ENCODE measurements at places on chromosomes 12 and 14. TPM values are rescaled to one million over a fixed set of nuclear protein-coding genes. Genes with fewer than 3 reads are reported as not detected.

DNA sequence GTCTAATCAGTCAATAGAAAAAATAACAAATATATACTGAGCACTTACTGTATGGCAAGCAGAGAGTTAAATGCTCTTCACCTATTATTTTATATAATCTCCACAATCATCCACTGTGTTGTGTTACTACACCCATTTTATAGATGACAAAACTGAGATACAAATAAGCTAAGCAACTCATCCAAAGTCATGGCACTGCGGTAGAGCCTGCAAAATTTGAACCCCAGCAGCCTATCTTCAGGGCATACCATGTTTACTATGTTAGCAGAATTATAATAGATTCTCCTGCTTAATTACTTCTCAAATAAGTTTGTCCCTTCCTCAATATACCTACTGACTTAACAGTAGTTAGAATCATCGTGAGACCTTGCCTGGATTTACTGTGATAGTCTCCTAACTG, 53.6 kb upstream of the PCED1B start:
- H3K27ac ChIP-seq = no peak overlapping the region
- no peaks in the 10 kb centered on the region for H3K27me3 ChIP-seq
- H3K4me1 ChIP-seq = peaks cover 33% of the 10 kb centered on the region

DNA sequence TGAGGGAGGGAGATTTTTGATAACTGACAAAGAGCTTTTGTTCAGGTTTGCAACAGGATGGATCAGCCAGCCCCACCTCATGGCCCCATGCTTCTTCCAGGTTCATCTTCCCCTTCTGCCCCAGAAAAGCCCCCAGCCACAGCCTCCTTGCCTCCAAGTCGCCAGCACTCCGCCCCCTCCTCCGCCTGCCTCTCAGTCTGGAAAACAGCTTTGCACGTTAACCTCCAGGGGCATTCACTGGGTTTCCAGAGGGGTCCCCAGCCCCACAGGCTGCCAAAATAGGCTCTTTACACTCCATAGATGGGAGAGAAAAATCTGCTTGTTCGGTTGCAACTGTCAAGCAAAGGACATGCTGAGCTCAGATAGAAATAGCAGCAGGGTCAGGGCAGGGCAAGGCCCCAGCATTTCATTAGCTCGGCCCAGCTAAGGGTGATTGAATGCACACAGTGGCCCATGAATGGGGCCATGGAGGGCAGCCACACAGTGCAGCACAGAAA, 253.6 kb downstream of the ZFP36L1 start:
- no peak for DNase-seq
- H3K27ac ChIP-seq = no peak overlapping the region
- peaks cover 20% of the 10 kb centered on the region for H3K4me1 ChIP-seq
- H3K36me3 ChIP-seq = no peaks in the 10 kb centered on the region
- no peak overlapping the region for H3K4me3 ChIP-seq
- no peaks in the 10 kb centered on the region for H3K27me3 ChIP-seq

DNA sequence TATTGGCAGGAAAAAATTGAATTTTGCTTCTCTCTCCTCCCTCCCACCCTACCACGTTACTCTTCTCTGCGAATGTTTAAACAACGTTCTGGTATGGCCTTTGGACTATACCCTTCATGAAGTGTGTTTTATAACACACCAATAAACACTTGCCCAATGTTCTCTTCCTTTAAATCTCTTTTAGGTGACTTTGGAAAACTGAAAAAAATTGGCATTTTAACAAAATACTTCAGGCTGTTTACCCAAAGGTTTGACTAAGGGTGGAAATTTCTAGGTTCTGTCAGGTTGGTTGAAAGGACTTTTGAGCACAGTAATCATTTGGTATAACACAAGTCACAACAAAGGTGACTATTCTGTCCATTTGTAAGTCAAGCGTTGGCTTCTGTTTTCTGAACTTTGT, 446.8 kb downstream of the AEBP2 start:
- no peak for DNase-seq
- H3K36me3 ChIP-seq = no peaks in the 10 kb centered on the region
- no peak overlapping the region for H3K27ac ChIP-seq
- H3K4me3 ChIP-seq = no peak overlapping the region
- no peaks in the 10 kb centered on the region for H3K4me1 ChIP-seq

GRCh38 chr14:88247228-88247627, 75.8 kb downstream of the KCNK10 start:
- H3K36me3 ChIP-seq = no peaks in the 10 kb centered on the region
- H3K27me3 ChIP-seq = no peaks in the 10 kb centered on the region
- H3K4me1 ChIP-seq = 0 out of 2 replicates have a peak, but pooled peaks cover 4% of the 10 kb centered on the region
- DNase-seq = no peak
- no peak overlapping the region for H3K27ac ChIP-seq

The KRT86 gene
- 1.2 TPM for total RNA-seq

The KCNA1 gene
- not detected for total RNA-seq

GRCh38 chr12:3658327-3659163, 94.4 kb downstream of the CRACR2A start:
- H3K27ac ChIP-seq = no peak overlapping the region
- peak; percentile 41 for DNase-seq
- H3K4me1 ChIP-seq = peaks cover 4% of the 10 kb centered on the region
- no peak overlapping the region for H3K4me3 ChIP-seq
- 0 out of 2 replicates have a peak, but pooled peaks cover 3% of the 10 kb centered on the region for H3K27me3 ChIP-seq
- H3K36me3 ChIP-seq = no peaks in the 10 kb centered on the region

DNA sequence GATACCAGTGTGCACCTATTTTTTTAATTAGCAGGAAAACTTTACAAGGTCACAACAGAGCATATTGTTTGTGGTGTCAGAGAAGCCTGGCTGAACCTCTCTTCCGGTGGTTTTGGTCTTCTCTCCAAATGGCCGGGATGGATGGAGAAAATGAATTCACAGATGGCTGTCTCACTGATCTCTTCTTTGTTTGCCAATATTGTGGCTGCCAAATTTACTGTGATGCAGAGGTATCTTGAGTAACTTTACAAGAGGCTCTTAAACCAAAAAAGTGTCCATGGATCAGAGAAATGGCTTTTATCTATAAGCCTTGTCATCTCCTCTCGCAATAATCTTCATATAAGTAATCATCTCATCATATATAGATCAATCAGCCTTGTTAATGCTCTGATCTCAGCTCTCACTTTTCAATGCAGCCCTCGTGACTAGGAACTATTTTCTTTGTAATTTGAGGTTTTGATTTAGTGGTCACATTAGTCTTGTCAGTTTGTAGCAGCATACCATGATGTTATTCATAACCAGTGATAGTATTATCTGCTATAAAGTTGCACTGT, 308.1 kb downstream of the EGLN3 start:
- H3K4me1 ChIP-seq = peaks cover 27% of the 10 kb centered on the region
- no peak overlapping the region for H3K4me3 ChIP-seq
- no peak for DNase-seq

DNA sequence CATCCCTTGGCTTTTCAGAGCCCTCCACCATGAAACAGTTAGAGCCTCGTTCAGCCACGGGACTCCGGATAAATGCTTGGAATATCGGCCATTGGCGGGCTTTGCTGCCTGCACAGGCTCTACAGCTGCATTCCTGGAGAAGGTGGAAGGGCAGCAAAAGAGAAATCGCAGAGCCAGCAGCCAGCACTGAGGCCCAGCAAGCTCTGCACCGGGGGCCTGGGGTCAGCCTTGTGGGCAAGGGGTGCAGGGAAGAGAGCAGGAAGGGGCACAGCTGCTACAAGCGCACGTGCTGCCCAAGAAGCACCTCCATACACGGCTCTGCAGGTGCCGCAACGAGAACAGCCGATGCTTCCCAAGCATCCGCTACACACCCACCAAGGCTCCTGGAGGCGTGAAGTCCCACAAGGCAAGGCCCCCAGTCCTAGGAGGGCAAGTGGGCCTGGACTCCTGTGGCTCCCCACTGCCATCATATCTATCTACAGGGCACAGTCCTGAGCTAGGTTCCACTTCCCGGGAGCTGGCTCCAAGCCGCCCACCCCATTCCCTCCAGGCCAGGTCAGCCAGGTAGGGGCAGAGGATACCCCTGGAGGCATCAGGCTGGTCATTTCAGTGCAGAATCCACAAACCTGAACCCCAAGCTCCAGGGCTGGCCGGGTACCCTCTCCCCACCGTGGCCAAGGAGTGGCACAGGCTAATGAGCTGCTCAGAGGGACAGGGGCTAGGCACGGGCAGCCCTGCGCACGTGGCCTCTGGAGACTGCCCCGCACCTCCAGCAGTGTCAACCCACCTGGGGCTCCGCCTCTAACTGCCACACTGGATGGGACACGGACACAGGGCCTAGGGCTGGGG, 40.2 kb downstream of the CCNK start:
- H3K4me3 ChIP-seq = no peak overlapping the region
- peaks cover 41% of the 10 kb centered on the region for H3K4me1 ChIP-seq
- no peaks in the 10 kb centered on the region for H3K36me3 ChIP-seq

The OAS1 gene
- total RNA-seq = 10.2 TPM

DNA sequence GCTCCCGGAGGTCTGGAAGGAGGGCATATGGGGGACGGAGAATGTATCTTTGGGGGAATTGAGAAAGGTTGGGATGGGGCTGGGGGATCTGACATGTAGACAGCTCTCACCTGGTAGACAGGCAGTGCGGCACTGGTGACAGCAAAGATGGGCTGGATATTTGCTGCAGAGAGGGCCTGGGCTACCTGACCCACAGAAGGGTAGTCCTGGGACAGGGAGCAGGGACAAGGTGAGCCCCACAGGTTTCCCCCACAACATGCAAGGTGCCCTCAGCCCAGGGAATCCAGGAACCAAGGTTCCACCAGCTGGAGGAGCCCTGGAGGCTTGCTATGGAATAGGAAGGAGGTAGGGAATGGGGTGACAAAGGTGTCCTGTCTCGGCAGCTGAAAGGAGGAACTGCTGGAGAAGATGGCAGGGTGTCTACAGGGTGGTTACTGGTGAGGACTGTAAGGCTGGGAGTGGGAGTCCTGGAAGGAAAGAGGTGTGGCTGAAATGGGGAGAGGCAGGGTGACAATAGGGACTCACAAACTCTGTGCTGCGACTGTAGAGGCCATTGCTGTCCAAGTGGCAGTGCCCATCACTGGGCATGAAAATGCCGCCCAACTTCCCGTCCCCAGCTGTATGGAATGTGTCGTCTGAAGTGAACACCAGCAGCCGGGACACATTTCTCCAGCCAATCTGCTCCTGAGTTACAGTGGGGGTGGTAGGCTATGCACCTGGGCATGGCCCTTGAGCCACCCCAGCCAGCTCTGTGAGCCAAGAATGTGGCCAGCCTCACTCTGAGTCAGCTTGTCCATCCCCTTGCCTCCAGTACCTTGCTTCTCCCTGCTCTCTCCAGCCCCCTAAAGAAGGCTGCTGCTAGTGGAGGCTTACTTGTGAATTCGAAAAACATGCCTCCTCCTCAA, 11.3 kb downstream of the ITGB7 start:
- H3K36me3 ChIP-seq = peaks cover 4% of the 10 kb centered on the region
- no peaks in the 10 kb centered on the region for H3K27me3 ChIP-seq
- H3K27ac ChIP-seq = no peak overlapping the region
- DNase-seq = peak; percentile 45
- H3K4me3 ChIP-seq = no peak overlapping the region
- peaks cover 10% of the 10 kb centered on the region for H3K4me1 ChIP-seq

DNA sequence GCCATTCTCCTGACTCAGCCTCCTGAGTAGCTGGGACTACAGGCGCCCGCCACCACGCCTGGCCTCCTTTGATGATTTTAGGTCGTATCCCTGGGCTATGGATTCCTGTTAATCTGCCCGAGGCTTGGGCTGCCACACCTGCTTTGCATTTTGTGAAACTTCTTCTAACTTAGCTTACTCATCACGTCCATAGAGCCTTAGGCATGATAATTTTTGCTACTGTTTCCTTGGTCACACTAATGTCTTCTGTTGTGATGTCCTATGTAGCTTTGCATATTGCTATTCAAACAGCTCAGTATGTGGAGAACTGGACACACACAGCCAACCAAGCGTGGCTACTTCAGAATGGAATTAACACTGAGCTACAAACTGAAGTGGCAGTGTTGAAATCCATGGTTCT, 47.5 kb upstream of the DDX11 start:
- H3K4me3 ChIP-seq = no peak overlapping the region
- DNase-seq = peak; percentile 25
- no peaks in the 10 kb centered on the region for H3K27me3 ChIP-seq
- H3K27ac ChIP-seq = no peak overlapping the region
- H3K4me1 ChIP-seq = peaks cover 39% of the 10 kb centered on the region

DNA sequence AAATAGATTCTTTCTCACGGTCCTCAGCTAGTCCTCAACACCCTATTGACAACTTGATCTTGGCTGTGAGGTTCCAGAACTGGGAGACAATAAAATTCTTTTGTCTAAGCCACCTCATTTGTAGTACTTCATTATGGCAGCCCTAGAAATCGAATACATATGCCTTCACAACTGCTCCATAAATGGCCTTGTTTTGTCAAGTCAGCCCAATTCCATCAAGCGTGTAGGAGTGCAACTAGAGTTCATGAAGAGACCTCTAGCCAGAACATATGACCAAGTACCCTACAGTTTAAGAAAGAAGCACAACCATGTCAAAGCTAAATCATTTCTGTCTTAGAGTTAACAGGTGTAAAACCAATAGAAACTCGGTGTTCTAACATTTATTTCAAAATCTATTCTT, 45.0 kb upstream of the PLEKHA5 start:
- no peak overlapping the region for H3K27ac ChIP-seq
- no peak overlapping the region for H3K4me3 ChIP-seq
- no peaks in the 10 kb centered on the region for H3K36me3 ChIP-seq
- no peak for DNase-seq
- no peaks in the 10 kb centered on the region for H3K27me3 ChIP-seq

DNA sequence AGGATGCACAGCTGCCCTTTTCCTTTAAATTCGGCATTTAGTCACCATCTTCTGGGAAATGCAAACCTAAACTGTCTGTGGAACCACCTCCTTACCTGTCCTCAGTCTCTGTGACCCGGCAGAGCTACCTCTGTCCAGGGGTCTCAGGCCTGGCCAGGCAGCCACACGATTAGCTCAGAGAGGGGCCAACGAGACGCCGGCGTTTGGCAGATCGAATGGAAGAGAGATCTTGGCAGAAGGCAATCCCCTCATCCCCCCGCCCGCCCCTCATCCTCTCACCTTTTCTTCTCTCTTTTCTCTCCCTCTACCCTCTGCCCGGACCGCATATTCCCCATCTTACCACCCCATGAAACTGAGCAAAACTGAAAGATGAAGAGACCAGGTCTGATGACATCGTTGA, 101.0 kb downstream of the PIWIL1 start:
- no peak overlapping the region for H3K4me3 ChIP-seq
- H3K27ac ChIP-seq = no peak overlapping the region
- no peak for DNase-seq
- no peaks in the 10 kb centered on the region for H3K4me1 ChIP-seq
- H3K36me3 ChIP-seq = no peaks in the 10 kb centered on the region
- H3K27me3 ChIP-seq = no peaks in the 10 kb centered on the region

DNA sequence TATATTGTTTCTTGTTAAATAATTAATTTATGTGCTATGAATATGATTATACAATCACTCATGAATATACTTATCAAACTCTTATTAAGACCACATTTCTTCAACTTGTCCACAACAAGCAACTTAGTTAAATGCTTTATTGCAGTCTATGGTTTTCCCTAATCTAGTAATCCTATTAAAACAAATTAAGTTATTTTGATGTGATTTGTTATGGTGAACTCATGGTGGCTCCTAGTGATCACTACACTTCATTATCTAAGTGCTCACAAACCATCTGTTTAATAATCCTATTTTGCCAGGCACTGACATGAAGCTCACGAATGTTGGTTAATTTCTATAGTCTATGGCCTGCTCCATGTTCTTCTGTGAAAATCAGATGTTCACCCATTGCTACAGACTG, 42.9 kb downstream of the INSM2 start:
- no peak for DNase-seq
- H3K4me1 ChIP-seq = no peaks in the 10 kb centered on the region
- H3K27ac ChIP-seq = no peak overlapping the region
- no peak overlapping the region for H3K4me3 ChIP-seq
- H3K36me3 ChIP-seq = no peaks in the 10 kb centered on the region
- no peaks in the 10 kb centered on the region for H3K27me3 ChIP-seq

The MUCL1 gene
- not detected for total RNA-seq

GRCh38 chr12:52776913-52777395, at the start of gene KRT76:
TSS of gene KRT76 (minus strand) at chr12:52777345. CDS start at chr12:52777291, 54 bp downstream.
- no peak within 1 kb of the TSS for H3K27ac ChIP-seq
- DNase-seq = no peak
- peaks cover 17% of the 10 kb centered on the region for H3K27me3 ChIP-seq
- H3K36me3 ChIP-seq = no peaks in the 10 kb centered on the region
- H3K4me1 ChIP-seq = no peaks in the 10 kb centered on the region
- H3K4me3 ChIP-seq = no peak within 1 kb of the TSS

Data from PC-3 (cell line).